ENCODE measurements at places on chromosomes 3 and 15. TPM values are rescaled to one million over a fixed set of nuclear protein-coding genes. Genes with fewer than 3 reads are reported as not detected.

The LEKR1 gene
- 0.37 TPM for polyA plus RNA-seq

The MPI gene
- polyA plus RNA-seq = 16.9 TPM

The ST8SIA2 gene
- polyA plus RNA-seq = 0.06 TPM

The GOLGA6L4 gene
- 2.3 TPM for polyA plus RNA-seq

The GADL1 gene
- polyA plus RNA-seq = not detected

The HDC gene
- 0.44 TPM for polyA plus RNA-seq

The CLDN18 gene
- polyA plus RNA-seq = 5.6 TPM

The SKOR1 gene
- not detected for polyA plus RNA-seq

The RYR3 gene
- polyA plus RNA-seq = 4.4 TPM

The GPR149 gene
- not detected for polyA plus RNA-seq

The FAM107A gene
- 61.3 TPM for polyA plus RNA-seq

The ADAMTS17 gene
- polyA plus RNA-seq = 2.6 TPM

The KLHL6 gene
- polyA plus RNA-seq = 1.3 TPM

The HIGD2B gene
- polyA plus RNA-seq = not detected

The DUOXA1 gene
- polyA plus RNA-seq = 0.14 TPM

The GOLGA8Q gene
- 0.54 TPM for polyA plus RNA-seq

The SLC9C1 gene
- not detected for polyA plus RNA-seq

The ATP8B4 gene
- polyA plus RNA-seq = 7.3 TPM

The SLC30A4 gene
- 2.0 TPM for polyA plus RNA-seq

The TMEM266 gene
- 3.7 TPM for polyA plus RNA-seq

The MIX23 gene
- polyA plus RNA-seq = 41.5 TPM

The ZNF385D gene
- polyA plus RNA-seq = 3.9 TPM

The ADGRG7 gene
- not detected for polyA plus RNA-seq

The HESX1 gene
- 0.61 TPM for polyA plus RNA-seq

The SPINK8 gene
- not detected for polyA plus RNA-seq

The CORO2B gene
- 7.8 TPM for polyA plus RNA-seq

All from adipose tissue (tissue), 3 donors.